ENCODE measurements at places on chromosomes 16 and 17. TPM values are rescaled to one million over a fixed set of nuclear protein-coding genes. Genes with fewer than 3 reads are reported as not detected.

- peak; percentile 38 for DNase-seq
These were observed 1.2 kb upstream of the CCDC42 start for GRCh38 chr17:8745586-8746500.

Gene DHX58
- 18.3 TPM for total RNA-seq

DNA sequence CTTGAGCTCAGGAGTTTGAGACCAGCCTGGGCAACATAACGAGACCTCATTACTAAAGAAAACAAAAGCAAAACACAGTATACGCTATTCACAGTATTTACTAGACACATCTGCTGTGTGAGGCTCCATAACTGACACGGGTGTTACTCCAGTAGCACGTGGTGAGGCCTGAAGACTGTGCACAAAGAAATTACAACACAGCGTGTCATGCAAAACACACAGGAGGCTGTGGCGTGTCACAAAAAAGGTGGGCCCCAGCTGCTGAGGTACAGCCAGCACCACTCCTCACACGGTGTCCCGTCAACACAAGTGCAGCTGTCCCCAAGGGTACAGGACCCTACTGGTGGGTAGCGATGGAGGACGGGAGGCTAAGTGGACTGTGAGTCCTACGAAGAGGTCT, 2.7 kb downstream of the CYBC1 start:
- no peak for DNase-seq

- DNase-seq: peak; percentile 63
These were observed 28.3 kb downstream of the ETV4 start for GRCh38 chr17:43517615-43518386.

DNA sequence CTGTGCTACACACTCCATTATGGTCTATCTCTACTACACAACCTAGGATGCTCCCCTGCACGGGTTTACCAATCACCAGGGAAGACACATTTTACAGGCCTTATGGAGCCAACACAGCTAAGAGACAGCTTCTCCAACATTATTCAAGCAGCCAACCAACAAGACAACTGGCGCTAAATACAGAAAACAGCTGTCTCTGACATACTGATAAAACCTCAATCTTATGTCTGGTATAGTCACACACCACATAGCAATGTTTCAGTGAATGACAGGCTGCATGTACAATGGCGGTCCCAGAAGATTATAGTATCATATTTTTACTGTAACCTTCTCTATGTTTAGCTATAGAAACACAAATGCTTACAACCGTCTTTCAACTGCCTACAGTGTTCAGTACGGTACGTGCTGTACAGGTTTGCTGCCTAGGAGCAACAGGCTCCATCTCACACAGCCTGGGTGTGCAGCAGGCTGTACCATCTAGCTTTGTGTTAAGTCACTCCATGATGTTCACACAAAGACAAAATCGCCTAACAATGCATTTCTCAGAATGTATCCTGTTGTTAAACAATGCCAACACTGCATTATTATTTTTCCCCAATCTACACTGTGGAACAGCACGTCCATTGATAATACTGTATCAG, 10.9 kb downstream of the USP22 start:
- DNase-seq: peak; percentile 34
